ENCODE measurements at places on chromosomes 6 and 20.

- DNase-seq: no peak
Observed at GRCh38 chr6:123769431-123769830, 34.2 kb upstream of the NKAIN2 start.

DNA sequence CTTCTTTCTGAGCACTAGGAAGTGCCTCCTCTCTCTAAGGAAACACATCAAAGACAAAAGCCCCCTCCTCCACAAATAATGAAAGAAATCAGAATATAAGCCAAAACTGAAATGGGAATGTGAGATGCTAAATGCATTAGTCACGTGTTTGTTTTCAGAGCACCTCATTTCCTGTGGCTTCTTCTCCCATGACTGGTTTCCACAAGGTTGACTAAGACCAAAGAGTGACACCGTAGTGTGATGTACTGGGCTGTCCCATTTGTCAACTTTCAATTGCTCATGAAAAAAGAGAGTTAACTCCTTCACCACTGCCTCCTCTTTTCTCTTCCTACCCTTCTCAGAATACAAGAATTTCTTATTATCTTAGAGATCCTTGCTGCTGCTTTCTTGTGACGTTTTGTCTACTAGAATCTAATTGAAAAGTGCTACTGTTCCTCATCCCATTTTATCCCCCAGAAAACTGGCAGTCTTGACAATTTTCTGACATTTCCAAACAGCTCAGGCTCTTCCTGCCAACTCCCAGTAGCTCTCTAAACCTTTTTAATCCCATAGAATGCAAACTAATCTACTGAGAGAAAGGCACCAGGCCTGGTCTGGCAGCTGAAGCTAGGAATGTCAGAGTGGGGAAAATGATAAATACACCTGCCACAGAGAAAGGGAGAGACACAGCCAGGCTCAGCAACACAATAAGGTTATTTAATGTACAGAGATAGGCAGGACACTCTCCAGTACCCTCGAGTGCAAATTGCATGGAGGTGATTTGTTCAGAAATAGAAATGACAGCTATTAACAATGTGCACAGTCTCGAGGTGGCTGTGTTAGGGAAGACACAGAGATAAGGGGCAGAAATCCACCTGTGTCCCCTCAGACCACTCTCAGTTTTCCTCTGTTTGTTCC, 671.7 kb upstream of the NRSN1 start:
- peak; percentile 71 for DNase-seq

DNA sequence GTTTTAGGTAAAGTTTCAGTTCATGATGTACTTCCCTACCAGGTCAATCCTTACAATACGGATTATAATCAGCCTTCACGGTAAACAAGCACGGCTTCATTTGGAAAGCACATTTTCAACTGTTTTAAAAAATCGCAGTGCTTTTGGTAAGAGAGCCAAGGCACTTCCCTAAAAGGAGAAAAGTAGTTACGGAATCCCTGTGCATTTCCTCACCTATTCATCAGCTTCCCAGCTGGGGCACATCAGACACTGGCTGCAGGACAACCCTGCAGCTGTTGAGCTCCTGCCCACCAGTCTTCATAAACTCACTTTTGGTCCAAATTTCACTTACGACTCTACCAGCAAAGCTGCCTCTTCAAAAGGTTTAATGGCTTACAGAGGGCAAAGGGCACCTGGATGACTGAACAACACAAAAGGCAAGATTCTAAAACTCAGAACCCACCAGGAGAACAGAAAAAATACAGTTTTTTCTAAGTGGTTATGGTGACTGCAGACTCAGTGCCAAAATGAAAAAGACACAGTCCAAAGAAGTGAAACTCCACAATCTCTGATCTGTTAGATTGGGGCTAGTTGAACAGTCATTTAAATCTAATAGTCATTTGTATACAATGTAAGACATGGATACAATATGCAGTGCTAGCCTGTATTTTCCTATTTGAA, 7.5 kb downstream of the SNX5 start:
- DNase-seq: no peak

GRCh38 chr20:49724408-49725223, 10.9 kb upstream of the B4GALT5 start:
- peak; percentile 59 for DNase-seq

DNA sequence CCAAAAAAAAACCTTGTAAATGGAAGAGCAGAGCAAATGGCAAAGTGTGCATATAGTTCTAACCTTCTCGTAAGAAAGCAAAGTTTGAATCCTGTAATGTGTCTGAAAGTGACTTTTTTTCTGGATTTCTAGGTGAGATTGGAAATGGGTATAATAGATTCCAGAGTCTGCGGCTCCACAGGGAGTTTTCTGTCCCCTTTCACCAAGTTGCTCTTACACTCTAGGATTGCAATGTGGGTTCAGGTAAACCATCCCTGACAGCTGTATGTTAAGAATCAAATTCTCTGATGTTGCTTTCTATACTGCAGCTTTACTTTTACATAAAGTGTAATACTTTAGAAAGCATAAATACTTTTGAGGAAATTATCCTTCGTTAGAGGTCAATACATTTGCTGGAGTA, 260.1 kb downstream of the PRL start:
- DNase-seq: no peak

GRCh38 chr6:45591890-45592289, 214.2 kb upstream of the SUPT3H start:
- no peak for DNase-seq

- no peak for DNase-seq
Observed at GRCh38 chr6:53735896-53736295, 58.9 kb upstream of the LRRC1 start.

- DNase-seq: peak; percentile 64
Observed at GRCh38 chr20:48626226-48626937, 201.4 kb downstream of the PREX1 start.

DNA sequence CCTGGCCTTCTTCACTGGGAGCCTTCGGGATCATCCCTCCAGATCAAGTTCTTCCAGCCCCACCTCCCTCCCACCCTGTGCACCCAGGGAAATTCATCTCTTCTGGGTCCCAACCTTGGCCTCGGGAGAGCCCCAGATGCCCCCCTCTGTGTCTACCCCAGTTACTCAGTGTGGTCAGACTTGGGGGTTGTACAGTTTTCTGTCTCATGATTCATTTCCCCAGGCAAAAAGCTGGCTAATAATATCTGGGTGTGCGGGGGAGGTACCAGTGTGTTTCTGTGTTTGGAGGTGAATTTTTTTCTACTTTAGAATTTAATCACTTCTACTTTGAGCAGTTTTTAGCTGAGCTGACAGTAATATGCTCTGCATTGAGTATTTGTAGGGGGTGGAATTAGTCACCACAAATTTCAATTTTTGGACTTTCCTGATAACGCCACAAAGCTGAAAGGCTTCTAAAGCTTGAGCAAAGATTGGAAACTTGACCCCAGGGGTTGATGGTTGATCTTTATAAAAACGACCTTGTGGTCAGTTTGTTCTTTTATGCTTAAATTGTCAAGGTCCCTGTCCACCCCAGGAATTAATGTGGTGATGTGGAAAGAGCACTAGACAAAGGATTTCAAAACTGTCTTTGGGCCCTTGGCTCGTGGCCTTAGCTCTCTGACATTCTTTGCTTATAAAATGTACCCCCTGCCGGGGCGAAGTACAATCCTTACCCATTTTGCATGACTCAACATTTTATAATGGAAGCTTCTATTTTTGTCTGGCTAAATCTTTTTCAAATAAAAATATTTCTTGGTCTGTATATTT, 284.7 kb upstream of the TAB2 start:
- peak; percentile 98 for DNase-seq

DNA sequence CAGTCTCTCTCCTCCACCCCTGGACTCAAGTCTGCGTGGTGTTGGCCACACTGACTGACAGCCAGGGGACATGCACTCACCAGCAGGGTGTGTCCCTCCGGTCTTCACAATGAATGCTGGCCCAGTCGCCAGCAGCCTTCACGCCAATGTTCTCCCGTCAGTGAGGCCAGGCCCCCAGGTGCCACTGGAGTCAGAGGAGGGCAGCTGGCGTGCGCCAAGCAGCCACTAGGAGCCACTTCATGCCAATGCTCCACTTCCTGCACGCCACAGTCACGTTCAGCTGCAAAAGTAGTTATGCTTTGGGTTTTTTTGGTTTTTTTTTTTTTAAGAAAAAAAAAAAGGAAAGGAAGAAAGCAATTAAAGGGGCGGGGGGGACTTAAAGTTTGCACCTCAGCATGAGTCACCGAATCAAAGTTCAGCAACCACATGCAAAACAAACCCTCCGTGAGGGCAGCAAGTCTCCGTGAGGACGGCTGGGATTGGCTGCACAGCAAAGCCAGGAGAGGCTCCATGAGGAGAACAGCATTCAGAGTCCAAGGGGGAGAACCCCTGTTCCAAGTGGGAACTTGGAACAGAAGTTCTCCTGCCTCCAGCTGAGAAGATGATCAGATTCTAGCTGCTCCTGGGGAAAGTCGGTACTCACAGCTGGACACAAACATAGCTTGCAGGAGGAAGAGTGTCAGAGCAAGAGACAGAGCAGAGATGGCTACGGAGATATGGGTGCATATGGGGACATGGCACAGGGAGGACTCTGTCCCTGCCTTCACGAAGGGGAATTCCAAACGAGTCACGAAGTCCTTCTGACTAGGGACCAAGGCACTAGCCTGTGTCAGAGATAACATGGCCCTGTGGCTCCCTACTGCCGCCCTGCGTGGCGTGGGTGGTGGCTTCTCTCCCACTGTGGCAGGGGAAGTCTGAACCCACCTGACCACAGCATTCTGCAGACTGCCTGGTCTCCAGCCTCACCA, at the start of gene ZC3H12D:
Gene ZC3H12D, minus strand, starts transcription at position 282 of the 968 bp plus-strand sequence. CDS start 10,471 bp downstream, outside the sequence.
- DNase-seq: peak; percentile 60

DNA sequence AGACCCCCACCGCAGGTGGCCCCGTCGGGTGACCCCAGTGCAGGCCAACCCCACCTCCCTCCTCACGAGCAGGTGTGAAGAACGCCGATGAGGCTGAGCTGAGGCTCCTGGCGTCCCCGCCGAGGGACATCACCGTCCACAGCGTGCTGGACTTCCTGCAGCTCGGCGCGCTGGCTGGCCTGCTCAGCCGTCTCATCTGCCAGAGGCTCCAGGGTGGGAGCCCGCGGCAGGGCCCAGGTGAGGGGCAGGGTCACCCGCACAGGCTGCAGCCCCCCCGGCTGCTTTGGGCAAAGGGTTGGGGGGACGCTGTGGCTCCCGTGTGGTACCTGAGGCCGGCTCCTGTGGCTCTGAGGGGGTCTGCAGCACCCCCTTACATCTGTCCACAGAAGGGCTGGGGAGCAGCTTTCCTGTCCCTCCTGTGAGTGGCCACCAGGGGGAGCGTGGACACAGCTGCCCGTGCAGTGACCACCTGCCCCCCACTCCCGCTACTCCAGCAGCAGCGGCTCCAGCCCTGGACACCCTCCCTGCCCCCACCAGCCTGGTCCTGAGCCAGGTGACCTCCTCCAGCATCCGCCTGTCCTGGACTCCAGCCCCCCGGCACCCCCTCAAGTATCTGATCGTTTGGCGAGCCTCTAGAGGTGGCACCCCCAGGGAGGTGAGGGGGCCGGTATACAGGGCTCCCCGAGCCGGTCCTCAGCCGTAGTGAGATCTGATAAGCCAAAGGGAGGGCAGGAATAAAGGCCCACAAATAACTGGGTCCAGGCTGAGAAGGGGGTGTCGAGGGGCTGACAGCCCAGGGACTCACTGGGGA, 16.5 kb downstream of the COL20A1 start:
- DNase-seq: no peak

DNA sequence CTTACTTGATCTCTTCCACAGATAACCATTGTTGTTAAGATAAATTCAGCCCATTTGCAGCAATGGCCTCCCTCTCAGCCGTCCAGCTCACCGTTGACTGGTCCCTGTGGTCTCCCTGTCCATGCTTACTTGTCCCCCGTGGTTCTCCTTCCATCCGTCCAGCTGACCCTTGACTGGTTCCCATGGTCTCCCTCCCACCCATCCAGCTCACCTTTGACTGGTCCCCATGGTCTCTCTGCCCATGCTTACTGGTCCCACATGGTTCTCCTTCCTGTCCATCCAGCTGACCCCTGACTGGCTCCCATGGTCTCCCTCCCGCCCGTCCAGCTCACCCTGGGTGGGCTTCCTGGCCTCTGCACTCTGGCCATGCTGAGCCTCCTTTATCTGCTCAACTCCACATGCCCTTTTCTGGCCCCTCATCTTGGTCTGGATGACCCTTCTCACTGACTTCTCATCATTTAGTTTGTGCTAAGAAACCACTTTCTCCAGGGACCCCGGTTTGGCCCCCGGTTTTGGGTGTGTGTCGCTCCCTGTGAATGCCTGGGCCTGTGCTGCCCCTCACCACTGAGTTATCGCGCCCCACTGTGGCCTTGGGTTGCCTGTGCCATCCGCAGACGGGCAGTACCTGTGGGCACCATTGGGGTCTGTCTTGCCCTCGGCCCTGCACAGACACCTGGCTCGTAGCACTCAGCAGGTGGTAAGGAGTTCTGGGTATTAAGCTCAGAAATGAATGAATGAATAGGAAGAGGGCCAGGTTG, 146.4 kb downstream of the ERMARD start:
- DNase-seq: no peak

DNA sequence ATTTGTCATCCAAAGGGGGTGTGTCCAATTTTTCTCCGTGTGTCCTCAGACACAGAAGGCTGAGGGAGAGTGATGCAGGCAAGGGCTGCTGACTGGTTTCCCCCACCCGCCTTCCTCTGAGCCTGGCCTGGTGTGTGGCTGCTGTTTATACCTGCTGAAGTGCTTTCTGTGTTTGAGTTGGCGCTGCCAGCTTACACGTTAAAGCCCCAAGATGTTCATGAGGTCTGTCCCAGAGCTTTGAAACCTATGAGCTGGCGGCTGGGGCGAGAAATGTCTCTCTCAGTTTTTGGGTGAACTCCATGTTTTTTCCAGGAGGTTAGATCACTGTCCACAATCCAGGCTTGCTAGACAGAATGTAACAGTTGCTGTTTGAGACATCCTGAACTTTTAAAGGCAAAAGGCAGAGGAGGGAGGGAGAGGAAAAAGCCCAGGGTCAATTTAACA, 69.0 kb upstream of the CCN2 start:
- peak; percentile 18 for DNase-seq

GRCh38 chr6:139370283-139370998, 4.0 kb downstream of the CITED2 start:
- DNase-seq: peak; percentile 82

DNA sequence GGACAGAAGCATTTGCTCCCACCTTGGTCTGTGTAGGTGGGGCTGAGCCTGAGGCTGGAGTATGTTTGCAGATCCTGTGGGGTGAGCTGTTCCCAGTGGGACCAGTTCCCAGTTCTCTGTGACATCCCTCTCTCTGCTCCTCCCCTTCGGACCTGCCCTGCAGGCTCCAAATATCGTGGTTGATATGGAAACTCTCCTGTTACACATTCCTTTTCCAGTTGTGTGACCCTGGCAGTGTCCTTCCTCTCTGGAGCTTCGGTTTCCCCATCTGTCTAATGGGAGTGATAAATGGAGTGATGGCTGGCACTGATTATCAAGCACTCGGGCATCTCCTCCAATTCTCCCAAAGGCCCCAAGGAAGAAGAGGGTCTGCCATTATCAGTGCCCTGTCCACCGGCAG, 15.7 kb upstream of the TGM2 start:
- no peak for DNase-seq

- no peak for DNase-seq
Observed at GRCh38 chr6:11329726-11330412, 97.4 kb upstream of the NEDD9 start.

DNA sequence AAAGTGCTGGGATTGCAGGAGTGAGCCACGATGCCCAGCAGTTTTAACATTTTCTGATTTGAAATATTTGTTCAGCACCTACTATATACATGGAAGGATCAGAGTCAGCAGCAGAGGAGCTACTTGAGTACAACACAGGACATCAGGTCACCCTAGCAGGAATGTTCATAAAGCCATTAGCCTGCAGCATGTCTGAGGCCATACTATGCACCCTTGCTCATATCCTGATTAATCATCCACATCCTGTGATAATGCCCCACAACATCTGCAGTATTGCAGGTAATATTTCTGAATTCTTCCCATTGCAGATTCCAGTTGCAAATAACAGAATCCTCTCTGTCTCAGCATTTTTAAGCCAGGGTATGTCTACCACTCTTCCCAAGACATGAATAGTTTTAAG, 171.0 kb upstream of the PRND start:
- DNase-seq: peak; percentile 60

GRCh38 chr6:166318649-166319600, 10.7 kb upstream of the PRR18 start:
- no peak for DNase-seq
